Activated T-helper 2 cell treated with anti-CD3 and anti-CD28 coated beads, Interferon-gamma antibody, Interleukin-2, Interleukin-4, amounts not matched to agents 10 μg/mL and 5 μg/mL and 100 μg/mL, durations not matched to agents 14 hours and 24 hours and 36 hours (primary cell): ENCODE measurements at places on chromosomes 5 and 9. TPM values are rescaled to one million over a fixed set of nuclear protein-coding genes. Genes with fewer than 3 reads are reported as not detected.

The PCDHGA6 gene
- total RNA-seq, result 0.48 and 0.55 TPM in 2 replicates

The NPR3 gene
- total RNA-seq, result 0.02 TPM in 1 of 2 replicates, not detected in the other

The SOX30 gene
- 0.11 TPM in 2 replicates for total RNA-seq

The GRIN3A gene
- not detected in 2 replicates for total RNA-seq

The FAM151B gene
- 0.43 and 0.76 TPM in 2 replicates for total RNA-seq

The SLC4A9 gene
- total RNA-seq, result 0.18 TPM in 1 of 2 replicates, not detected in the other

The ANKRD18B gene
- total RNA-seq, result 1.6 and 2.6 TPM in 2 replicates

The ZNF454 gene
- not detected in 2 replicates for total RNA-seq

The PGM5 gene
- 0.07 TPM in 1 of 2 replicates, not detected in the other for total RNA-seq
